ENCODE measurements at places on chromosomes 7 and 10.

GRCh38 chr7:8435095-8435494, 1.7 kb downstream of the NXPH1 start:
- no peak for DNase-seq

DNA sequence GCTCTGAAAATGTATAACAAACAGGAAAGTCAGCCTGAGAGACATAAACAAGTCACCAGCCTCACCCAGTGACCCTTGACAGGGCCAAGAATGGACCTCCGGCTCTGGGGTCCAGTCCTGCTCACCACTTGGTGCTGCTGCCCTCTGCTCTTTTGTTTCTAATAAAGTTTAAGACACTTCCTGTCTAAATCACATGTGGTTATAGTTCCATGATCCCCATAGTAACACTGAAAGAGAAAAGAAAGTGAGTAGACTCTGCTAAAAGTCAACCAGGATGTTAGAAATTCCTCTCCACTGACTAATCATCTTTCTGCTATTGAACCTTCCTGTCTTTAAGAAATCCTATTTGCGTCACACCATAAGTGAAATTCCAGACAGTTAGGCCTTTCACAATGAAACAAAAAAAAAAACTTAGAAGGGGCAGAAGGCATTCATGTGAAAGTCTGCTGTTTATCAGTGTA, 179.2 kb upstream of the BET1 start:
- no peak for DNase-seq

DNA sequence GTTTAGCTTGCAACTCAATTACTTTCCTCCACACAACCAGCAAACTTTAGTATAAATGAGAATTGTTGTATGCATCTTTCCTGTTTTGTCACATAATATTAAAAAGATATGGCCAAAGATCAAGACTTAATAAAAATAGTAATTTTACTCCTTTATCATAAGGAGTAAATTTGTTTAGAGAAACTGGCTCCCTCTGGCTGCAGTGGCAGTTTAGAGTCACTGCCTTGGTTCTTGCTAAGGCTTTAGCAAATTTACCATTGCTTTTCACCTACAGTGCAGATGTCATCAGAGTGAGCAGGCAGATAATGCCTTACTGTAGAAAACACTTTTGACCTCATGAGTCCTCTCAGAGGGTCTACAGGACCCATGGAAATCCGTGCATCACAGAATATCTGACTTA, 2.6 kb downstream of the PRPF18 start:
- no peak for DNase-seq

DNA sequence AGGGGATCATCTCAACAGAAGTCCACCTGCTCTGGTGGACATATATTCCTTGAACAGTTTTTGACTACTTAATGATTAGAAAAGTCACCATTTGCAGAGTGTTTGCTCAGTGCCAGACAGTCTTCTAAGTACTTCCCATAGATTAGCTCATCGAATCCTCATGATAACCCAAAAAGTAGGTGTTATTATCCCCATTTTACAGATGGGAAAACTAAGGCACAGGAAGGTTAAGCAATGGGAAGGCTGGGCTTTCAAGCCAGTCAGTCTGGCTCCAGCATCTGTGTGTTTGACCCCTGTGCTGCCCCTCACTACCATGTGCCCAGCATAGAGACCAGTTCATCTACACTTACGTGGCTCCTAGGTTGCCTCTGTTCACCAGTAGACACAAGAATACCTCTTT, 15.9 kb downstream of the CDHR3 start:
- DNase-seq: no peak

GRCh38 chr10:99427566-99428190, 2.7 kb downstream of the GOT1 start:
- DNase-seq: no peak

- DNase-seq: no peak
Observed at GRCh38 chr7:138749960-138750359, 47.8 kb upstream of the TMEM213 start.

DNA sequence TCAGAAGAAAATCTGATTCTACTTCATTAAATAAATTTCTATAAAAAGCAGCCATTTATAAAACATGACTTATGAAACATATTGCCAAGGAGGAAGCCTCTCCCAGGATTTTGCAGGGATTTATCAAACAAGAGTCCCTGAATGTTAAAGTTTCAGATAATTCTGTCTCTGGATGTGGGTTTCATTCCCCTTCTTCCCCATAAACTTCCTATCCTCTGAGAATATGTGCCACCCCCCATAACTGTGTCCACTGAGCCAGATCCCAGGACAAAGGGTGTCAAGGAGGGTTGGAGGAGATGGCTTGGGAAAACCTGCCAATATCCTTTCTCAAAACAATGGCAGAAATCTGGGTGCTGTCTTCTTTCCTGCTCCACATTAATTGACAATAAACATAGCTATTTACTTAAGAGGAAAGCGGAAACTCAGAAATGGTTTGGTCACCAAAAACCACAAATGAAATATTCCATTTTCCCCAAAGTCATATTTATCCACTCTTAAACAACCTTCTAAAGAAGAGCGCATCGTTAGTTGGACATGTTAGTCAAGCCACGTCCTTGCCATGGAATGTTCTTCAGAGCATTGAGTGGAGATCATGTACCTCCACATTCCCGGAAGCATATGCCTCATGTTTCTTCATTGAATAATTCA, 54.3 kb upstream of the AKR1E2 start:
- DNase-seq: no peak

GRCh38 chr10:70293169-70293843, 9.5 kb upstream of the NPFFR1 start:
- no peak for DNase-seq

DNA sequence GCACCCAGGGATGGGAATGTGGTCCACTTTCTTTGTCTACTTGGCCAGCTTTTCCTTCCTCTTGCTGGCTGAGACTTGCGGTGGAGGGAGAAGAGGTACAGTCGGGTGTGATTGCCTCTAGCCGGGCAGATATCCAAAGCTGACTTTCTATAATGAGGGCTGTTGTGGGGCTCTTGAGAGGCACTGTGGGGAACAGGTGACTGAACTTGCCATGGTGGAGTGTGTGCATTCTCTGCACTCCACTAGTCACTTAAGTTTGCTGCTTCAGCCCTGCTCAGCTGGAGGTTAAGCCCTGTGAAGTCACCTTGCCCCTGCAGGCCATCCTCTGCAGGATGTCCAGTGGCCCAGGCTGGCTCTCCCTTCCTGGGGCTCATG, 116.6 kb downstream of the AOAH start:
- DNase-seq: no peak

GRCh38 chr7:1900847-1901246, 230.8 kb downstream of the ELFN1 start:
- DNase-seq: peak; percentile 0

GRCh38 chr10:44177610-44178009, 207.3 kb downstream of the CXCL12 start:
- DNase-seq: no peak

DNA sequence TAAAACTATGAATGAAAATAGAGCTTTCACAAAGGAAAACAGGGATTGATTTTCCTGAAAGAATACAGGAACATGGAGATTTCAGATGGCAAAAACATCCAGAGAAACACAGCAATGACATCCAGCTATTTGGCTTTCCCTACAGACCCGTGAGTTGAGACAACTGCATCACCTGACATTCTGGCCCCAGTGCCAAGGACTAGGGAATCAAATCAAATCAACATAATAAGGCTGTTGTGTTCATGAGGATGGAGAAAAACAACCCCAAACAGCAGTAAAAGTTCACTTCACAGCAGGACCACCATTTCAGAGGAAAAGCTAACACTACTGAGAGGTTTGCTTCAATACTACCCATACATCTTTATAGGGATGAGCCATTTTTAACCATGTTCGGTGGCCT, 25.5 kb downstream of the ETV1 start:
- DNase-seq: no peak

DNA sequence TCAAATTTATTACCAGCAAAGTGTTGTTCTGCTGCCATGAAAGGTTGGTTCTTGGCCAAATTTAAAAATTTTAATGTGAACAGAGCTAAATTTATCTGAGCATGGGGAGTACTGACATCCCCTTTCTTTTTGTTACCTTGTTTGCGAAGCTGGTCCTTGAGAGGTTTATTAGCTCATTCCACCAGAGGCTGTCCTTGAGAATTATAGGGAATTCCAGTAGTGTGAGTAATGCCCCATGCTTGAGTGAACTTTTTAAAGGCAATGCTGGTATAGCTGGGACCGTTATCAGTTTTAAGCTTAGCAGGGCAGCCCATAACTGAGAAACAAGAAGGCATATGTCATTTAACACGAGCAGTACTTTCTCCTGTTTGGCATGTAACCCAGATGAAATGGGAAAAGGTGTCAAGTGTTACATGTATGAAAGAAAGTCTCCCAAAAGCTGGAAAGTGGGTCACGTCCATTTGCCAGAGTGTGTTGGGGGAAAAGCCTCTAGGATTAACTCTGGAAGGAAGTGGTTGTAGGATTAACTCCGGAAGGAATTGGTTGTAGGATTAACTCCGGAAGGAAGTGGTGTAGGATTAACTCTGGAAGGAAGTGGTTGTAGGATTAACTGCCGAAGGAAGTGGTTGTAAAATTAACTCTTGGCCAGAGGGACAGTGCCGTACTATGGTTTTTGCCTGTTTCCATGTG, 37.3 kb upstream of the AKR1C2 start:
- DNase-seq: no peak

- no peak for DNase-seq
Observed at GRCh38 chr7:55192723-55193122, 172.4 kb upstream of the LANCL2 start.

- DNase-seq: no peak
Observed at GRCh38 chr7:70212281-70212680, 614.0 kb downstream of the AUTS2 start.

DNA sequence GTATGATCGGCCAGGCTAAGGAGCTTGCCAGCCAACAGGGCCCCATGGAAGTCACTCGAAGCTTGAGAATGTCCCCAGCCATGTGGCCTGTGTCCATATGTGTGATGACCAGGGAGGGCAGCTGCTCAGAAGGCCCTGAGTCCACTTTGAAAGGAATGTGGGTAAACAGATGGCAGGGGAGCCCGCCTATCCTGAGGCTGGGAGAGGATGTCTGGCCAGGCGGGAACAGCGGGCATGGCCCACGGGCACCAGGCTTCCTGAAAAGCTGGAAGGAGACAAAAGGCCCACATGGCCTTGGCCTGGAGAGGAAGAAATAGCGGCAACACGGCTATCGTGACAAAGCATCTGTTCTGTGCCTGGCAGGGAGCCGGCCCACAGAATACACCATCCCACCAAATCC, 137.9 kb upstream of the PPIF start:
- DNase-seq: no peak

DNA sequence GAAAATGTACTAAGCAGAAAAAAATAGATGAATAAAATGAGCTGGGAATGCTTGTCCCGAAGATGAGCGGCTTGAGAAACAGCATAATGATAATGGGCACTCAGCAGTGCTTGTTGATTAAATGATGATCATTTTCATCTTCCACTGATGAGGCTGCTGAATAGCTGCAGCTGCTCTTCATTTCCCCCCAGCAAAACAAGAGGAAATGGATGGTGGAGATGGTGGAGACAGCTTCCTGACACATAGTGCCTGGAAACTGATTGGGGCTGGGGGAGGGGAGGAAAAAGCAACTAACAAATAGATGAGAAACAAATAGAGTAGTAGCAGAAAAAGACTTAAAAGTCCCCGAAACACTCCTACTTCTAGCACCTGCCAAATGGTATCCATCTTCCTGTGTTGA, 41.4 kb downstream of the MRC1 start:
- DNase-seq: no peak

Data from heart right ventricle (tissue), 16 donors.